Peyer's patch (tissue), 4 donors: ENCODE measurements at places on chromosomes 3 and 15. TPM values are rescaled to one million over a fixed set of nuclear protein-coding genes. Genes with fewer than 3 reads are reported as not detected.

GRCh38 chr3:82132210-82133069 is 371.0 kb upstream of the GBE1 start:
- DNase-seq = no peak

- no peak for DNase-seq
Observed at GRCh38 chr3:157572559-157573270, 69.5 kb upstream of the VEPH1 start.

DNA sequence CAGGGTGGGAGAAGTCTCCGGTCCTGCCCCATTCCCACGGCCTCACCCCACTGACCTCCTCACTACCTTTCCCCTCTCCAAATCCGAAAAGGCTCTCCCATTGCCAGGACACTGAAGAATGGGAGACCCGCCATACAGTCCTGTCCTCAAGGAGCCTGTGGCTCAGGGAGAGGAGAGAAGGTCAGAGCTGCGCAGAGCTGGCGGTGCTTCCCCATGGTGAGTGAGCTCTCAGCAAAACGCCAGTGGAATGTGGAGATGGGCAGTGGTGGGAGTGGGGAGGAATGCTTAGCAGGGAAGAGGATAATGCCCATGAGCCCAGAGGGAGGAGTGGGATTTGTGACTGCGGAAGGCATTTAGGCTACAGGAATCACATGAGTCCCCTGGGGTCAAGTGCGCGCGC is 20.1 kb downstream of the FAM43A start:
- no peak for DNase-seq

DNA sequence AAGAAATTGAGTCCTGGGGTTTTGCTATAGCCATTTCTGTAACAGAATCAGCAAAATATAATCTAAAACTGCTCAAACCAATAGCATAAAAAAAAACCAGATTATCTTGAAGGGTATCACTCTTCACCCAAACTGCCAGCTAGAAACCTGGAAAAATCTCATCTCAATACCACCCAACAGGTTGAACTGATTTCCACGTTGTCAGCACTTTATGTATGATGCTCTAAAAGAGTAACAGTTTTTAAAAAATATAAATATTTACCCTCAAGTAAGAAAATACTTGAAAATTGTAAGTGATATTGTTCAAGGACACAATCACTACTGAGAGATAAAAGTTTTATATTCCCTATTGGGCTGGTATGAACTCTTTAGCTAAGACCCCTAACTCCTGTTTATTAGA is 451.3 kb downstream of the EPHA3 start:
- no peak for DNase-seq

GRCh38 chr15:22806156-22806555 is 19.7 kb downstream of the NIPA1 start:
- DNase-seq = no peak

DNA sequence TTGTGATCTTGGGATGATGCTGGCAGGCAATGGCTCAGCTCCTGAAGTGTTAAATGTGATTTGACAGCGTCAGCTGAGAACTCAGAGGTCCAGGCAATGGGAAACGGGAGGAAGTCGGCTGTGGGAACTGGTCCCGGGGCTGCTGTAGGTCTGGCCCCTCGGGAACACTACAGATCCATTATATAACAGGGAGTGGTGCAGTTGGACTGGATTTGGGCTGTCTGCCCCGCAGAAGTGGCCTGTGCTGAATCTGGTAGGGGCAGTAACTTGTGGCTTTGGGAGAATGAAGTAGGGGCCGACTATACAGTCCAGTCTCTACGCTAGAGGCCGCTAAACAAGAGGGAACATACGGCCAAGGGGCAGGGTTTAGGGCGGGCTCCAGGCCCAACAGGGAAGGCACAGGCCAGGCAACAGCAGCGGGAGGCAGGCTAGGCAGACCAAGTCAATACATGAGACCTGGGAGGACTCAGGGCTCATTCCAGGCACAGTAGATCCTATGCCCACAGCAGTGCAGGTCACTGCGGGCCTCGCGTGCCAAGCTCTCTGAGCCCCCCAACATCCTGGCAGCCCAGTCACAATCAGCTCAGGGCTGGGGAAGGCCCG is 20.3 kb upstream of the IL16 start:
- DNase-seq = no peak

GRCh38 chr3:138418601-138419206 is 15.7 kb upstream of the ESYT3 start:
- no peak for DNase-seq

Gene CHST13
- not detected for total RNA-seq

Gene CKMT1A
- total RNA-seq = 147 TPM

Gene HEG1
- 11.7 TPM for total RNA-seq

GRCh38 chr15:72271895-72272212 is 500 bp downstream of the PARP6 start:
- DNase-seq = no peak

GRCh38 chr3:161800985-161801559 is 304.5 kb downstream of the OTOL1 start:
- DNase-seq = no peak

DNA sequence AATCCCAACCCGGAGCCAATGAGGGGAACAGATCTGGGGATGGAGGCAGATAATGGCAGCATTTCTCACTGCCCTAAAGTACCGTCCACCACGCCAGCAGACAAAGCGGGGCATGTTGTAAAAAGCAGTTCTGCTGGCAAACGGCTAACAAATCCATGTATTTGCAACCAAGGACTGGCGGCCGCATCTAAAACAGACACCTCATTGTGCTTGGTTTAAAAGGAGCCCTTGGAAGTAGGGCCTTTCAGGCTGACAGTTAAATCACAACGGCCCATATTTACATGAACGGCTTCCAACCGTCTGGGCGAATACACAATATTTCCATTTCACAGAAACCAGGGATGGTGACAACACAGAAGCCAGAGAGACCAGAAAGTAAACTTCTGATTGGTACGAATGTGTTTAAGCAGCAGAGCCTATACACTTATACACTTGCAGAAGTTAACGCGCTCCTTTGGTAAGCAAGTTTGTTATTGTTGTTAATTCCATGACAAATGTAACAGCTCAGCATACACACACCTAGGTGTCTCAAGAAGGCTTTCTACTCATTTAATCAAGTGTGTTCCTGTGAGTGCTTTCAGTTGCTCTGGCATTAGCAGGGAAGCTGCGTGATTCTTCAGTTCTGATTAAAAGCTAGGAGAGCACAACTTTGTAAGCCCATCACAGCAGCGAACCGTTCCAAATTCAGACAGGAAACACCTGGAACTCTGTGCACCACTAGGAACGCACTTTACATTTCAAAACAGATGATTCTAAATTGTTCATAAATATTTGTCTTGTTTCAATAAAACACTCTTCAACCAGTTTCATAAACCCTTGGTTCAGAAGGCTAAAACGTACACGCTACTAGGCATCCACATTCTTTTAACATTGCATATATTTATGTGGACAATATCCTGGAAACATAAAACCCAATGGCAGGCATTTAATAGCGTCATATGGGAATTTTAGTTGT is 112.9 kb downstream of the PDZRN3 start:
- no peak for DNase-seq

DNA sequence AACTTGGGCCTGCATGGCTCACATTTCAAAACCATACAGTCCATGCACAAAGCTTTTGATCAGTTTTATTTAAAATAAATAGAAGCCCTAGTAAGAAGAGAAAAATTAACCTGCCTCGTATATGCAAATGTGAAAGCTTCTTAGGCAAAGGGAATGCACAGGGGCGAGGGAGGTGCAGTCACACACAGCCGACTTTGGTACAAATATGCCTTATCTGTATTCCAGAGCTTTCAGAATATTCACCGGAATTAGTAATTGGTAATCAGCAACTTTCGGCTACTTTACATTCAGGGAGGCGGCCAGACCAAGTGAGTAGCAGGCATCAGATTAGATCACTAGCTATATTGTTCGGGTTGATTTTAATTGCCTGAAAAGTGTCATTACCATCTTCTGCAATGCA is 7.5 kb downstream of the CNTN3 start:
- no peak for DNase-seq

- DNase-seq = no peak
Observed at GRCh38 chr3:39379778-39380155, 3.4 kb upstream of the SLC25A38 start.

DNA sequence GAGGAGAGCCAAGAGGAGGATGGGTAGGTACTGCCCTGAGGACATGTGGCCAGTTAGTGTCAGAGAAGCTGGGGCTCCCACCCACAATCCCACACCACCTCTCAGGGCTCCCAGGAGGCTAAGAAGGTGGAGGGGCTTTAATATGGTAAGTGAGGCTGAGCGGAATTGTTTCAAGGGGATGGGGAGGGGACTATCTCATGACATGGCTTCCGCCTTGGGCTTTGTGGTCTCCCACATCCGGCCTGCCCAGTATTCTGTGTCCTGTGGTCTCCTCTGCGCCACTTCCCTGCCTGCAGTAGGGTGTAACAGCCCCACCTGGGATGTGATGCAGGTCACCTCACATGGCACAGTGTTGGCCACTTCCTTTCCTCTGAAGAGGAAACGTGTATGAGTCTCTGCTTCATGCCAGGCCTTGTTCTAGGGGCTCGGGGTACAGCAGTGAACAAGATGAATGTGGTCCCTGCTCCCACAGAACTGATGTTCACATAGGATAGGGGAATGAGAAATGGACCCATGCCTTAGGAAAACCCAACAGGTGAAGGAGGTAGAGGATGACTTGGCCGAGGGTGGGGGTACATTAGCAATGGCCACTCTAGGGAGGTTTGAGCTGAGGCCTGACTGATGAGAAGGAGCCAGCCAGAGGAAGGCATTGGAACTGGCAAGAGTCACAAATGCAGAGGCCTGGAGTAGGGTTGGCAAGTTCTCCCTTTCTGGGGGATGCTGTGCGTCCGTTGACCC is 3.2 kb downstream of the NEIL1 start:
- DNase-seq = peak; percentile 91

Gene BRK1
- total RNA-seq = 56.4 TPM

GRCh38 chr3:76917436-76917835 is 122.5 kb upstream of the ROBO2 start:
- DNase-seq = no peak

DNA sequence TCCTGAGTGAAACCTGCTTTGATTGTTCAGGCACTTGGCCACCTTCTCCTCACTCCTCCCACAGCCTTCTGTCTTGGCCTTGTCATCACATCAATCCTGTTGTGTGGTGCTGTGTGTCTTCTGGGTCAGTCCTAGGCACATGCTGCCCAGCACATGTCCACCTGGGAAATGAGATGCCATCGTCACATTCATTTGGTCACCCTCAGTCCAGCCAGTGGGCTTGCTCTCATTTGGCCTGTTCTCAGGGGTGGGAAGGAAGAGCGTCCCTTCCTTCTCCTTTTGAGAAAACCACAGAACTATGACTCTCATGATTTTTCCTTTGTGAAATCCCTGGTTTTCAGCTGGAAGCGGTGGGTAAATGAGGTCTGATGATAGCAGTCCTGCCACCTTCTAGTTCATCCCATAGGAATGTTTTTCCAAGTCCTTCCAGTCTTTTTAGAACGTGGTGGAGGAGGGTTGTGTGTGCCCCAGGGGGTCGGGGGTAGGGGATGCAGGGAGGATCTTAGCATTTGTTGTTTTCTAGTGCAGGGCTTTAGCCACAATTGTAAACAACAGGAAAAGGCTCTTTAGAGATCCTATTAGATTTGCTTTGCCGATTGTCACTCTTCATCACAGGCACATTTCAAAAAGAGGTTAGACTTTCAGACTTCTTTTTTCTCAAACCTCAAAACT is 8.4 kb upstream of the PLA1A start:
- DNase-seq = no peak

DNA sequence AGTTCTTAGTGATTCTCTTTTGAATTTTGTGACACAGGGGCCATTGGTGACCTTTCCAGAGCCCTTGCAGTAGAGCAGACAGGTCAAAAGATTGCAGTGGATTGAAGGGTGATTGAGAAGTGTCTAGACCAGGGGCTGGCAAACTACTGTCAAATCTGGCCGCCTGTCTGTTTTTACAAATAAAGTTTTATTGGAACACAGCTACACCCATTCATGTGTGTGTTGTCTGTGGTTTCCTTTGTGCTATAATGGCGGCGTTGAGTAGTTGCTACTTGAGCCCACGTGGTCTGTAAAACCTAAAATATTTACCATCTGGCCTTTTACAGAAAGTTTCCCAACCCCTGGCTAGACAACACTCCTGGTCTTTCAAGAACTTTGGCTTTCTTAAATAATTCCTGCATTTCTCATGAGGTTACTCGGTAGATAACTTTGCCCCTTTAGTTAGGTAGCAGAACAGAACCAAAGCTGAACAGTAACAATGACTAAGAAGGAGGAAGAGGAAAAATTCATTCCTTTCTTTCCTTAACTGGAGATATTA is 265.1 kb upstream of the NR2E3 start:
- DNase-seq = no peak

Gene NUSAP1
- 7.9 TPM for total RNA-seq

- DNase-seq = no peak
Observed at GRCh38 chr15:94259121-94259751, 27.9 kb downstream of the MCTP2 start.

DNA sequence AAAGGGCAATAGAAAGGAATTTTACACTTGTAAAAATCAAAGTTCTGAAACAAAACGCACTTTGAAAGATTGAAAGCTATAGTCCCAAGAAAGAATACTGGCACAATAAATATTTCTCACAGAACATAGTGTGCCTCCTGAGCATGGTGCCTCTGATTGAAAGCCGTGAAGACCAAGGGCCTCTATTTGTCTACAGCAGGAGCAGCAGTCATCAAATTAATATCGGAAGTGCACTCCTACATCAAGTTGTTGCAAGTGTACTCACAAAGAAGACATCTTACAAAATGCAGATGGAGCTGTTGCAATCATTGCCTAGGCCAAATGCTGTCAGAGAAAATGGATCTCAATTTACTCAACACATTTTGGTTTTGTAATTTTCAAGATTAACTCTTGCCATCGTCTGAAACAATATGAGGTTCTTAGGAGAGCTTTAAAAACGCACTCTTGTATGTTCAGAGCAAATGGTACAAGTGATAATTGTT is 9.2 kb upstream of the WDR49 start:
- no peak for DNase-seq

Gene TP63
- not detected for total RNA-seq

- no peak for DNase-seq
Observed at GRCh38 chr15:66308531-66308930, 15.2 kb downstream of the DIS3L start.

Gene SPATA16
- total RNA-seq = not detected

Gene RETNLB
- 42.1 TPM for total RNA-seq

- DNase-seq = no peak
Observed at GRCh38 chr3:123491966-123492587, 43.2 kb upstream of the ADCY5 start.

Gene CLDN1
- total RNA-seq = not detected

DNA sequence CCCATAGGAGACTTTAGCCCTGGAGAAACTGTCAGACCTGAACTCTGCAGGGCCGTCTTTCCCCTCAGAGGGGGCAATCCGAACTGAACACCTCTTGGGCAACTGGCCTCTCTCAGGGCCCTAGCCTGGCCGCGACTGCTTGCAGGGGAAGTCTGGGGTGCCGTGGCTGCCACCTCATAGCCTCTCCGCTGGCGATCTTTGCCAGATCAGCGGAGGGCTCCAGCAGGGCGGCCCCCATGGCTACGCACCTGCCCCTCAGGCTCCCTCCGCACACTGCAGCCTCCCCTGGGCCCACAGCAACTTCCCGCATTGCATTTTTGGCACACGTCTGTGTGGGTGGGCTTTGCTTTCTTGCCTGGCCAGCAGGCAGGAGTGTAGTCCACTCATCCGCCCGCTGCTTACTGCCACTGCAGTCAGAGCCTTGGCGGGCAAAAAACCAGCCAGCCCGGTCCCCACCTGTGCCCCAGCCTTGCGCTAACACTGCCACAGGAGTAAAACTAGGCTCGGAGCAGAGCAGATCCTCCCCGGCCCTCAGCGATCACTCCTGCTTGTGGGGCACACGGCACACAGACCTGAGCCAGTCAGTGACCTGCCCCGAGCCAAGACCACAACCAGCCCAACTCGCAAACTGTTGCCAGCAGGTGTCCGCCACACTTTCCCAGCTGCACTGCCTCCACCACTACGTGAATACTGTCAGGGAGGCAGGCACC is 266.8 kb upstream of the CBLB start:
- DNase-seq = peak; percentile 26
